ENCODE measurements at places on chromosomes 5 and 9. TPM values are rescaled to one million over a fixed set of nuclear protein-coding genes. Genes with fewer than 3 reads are reported as not detected.
A peak's percentile ranks its signal among the peaks of the same experiment; 100 is the strongest.

DNA sequence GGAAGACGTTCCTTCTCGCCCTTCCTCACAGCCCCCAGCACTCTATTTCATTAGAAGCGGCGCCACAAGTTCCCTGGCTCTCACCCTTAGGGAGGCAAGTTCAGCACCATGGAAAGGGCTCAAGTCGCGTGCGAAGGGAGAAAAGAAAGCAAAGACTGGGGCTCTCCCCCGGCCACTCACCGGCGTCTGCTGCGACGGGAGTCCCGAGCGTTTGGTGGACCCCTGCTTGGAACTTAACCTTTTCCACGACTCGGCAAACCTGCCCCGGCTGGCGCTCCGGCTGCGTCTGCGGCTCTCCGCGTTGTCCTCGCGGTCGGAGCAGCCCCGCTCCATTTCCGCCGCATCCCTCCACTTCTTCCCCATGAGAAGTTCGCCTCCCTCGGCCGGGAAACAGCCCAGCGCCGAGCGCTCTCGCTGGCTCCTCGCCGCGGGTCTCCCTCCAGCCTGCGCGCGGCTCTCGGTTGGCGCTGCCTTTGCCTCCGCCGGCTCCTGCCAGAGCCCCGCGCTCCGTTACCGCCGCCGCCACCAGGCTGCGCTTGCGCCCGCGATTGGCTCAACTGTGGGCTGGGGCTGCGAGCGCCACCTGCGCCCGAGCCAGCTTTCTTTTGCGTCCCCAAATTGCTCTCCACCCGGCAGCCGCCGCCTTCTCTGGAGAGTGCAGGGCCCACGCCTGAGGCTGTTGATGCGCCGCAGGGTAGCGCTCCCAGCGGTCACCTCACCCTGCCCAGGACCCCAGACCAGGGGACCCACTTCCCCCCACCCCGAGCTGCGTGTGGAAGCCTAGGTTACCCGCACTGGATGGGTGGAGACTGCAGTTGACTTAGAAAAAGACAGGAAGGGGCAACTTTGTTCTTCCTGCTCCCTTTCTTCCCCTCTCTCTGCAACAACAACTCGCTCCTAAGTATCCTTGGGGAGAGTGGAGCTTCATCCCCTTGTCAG lies 321.6 kb downstream of the CEMIP2 start:
- DNase-seq, result no peak

DNA sequence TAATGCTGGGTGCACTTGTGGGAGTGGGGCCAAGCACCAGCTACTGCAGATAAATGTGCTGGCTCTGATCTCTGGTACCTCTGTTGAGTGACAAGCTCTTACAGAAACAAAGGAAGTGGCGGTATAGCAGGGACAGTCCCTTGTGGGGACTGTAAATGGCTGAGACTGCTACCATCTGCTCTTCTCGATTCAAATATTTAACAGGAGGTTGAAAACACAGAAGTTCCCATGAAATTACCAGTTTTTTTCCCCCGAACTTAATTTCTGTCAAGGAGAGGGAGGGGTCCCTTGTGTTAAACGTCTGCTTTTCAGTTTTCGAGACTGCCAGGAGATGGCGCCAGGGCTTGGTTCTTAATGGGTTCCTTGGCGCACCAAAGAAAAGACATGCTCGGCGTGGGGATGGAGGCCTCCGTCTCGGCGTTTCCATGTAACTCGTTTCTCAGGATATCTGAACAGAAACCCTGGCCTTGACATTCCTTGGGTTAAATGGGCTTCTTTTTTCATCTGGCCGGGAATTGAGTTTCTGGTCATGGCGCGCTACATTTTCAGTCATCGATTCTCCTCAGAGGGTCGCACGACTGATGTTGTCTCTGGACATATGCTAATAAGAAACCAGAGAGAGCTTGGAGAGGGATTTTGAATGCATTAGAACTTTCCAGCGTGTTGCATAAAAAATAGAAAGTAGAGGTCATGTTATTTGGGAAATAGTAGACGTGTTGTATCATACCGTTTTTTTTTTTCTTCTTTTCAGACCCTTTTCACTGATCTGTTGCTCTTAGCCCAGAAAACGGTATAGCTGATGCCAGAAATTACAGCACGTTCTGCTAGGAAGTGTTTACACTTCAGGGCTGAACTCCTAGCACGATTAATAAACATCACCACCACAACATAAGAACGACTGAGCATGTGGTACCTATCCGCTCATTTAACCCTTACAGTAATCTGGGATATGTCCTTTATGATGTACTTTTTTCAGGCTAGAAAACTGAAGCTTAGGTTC lies 64.0 kb downstream of the CARTPT start:
- DNase-seq, result peak; percentile 9

GRCh38 chr5:74241751-74242140 lies 398.8 kb downstream of the ENC1 start:
- DNase-seq, result no peak

Gene PCDHB3
- not detected for polyA plus RNA-seq

- DNase-seq, result no peak
Measured at GRCh38 chr5:17413691-17414090, 84.3 kb upstream of the TAF11L2 start.

DNA sequence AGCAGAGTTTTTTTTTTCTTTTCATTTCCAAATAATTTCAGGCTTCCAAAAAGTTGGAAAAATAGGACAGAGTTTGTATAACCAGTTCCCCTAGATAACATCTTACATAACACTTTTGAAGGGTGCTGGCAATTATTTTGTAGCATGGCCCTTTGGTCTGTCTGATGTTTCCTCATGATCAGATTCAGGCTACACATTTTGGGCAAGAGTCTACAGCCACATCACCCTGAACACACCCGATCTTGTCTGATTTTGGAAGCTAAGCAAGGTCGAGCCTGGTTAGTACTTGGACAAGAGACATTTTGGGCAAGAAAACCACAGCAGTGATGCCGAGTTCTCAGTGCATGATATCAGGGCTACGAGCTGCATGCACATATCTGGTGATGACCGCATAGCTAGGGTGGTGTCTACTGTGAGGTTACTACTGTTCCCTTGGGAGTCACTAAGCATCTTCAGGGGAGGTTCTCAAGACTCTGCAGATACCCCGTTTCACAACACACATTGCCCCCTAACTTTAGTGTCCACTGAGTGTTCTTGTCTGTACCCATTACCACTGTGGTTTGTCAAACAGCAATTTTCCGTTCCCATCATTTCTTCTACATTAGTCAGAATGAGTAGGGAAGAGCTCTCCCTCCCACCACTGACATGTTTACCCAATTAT lies 86.2 kb downstream of the TTC39B start:
- no peak for DNase-seq

DNA sequence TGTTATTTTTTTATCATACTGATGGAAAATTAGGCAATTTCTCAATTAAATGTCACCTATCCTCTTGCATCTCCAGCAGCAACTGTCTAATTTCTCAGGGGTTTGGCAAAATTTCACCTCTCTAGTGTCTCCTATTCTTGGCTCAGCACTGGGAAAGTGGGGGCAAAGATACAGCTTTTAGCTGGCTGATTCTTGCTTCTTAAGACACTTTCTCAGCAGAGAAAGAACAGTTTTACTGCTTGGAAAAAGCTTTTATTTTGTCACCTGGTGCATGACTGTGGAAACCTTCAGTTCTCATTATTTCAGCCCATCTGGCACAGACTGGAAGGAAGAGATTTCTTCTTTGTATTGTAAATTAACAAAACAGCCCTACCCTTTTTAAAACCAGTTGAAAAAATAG lies 283.6 kb upstream of the SGCD start:
- DNase-seq, result no peak

Gene C9orf50
- polyA plus RNA-seq, result not detected

Gene BNC2
- polyA plus RNA-seq, result 11.0 TPM

Gene IFNE
- polyA plus RNA-seq, result not detected

DNA sequence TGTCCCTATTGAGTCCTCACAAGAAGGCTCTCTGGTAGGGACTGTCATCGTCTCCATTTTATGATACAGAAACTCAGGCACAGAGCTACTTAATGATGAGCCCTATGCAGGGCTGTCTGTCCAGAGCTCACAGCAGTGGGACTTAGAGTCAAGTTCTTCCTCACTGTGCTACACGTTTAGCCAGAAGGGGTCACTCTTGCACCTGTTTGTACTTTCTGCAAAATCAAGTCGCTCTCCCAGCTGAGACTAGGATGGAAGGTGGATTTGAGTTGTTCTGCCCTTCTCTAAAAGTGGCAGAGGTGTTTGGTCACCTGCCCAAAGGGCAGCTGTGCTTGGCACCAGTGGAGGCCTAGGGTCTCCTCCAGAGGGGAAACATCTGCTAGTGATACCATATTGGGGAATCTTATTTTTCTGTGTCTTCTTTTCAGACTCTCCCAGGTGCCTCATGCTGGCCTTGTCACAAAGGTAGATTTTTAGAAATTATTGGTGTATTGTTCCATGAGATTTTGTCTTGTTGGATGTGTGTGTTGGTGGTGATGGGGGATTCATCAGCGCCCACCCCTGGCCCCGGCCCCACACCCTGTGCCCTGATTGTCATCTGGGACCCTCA lies 104.2 kb downstream of the PPARGC1B start:
- DNase-seq, result peak; percentile 32

Gene LCN10
- polyA plus RNA-seq, result not detected

GRCh38 chr9:69535911-69536310 lies 136.3 kb downstream of the APBA1 start:
- no peak for DNase-seq

DNA sequence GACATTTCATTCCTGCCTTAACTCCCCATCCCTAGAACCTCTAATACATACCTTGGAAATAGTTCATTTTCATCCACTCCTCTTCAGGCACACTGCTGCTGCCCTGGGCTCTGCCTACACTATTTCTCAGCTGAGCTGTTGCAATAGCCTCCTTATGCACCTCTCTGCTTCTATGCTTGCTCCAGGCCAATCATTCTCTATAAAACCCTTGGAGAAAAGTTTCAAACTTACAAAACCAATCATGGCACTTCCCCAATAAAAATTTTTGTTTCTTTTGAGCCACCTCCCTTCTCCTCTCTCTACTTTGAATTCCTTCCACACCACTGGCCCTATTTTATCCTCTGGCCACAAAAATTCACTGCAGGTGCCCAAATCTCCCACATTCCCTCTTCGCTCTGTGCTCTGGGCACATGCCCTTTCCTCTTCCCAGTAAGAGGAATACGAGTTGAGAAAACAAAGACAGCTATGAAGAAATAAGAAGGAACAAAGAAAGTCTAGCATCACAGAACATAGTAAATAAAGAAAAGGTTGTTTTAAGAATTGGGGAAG lies 301.4 kb downstream of the ELAVL2 start:
- no peak for DNase-seq

GRCh38 chr9:106859957-106860720 lies 2.8 kb upstream of the ZNF462 start:
- DNase-seq, result no peak

DNA sequence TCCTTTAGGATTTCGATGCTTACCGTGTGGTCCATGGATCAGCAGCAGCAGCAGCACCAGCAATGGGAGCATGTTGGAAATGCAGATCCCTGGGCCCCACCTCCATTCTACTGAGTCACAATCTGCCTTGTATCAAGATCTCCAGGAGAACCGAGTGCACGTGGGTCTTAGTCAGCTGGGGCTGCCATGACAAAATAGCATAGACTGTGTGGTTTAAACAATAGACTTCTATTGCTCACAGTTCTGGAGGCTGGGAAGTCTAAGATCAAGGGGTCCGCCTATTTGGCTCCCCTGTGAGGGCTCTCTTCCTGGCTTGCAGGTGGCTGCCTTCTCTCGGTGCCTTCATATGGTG lies 1.3 kb upstream of the PROP1 start:
- DNase-seq, result no peak

Gene DAB2IP
- 0.06 TPM for polyA plus RNA-seq

DNA sequence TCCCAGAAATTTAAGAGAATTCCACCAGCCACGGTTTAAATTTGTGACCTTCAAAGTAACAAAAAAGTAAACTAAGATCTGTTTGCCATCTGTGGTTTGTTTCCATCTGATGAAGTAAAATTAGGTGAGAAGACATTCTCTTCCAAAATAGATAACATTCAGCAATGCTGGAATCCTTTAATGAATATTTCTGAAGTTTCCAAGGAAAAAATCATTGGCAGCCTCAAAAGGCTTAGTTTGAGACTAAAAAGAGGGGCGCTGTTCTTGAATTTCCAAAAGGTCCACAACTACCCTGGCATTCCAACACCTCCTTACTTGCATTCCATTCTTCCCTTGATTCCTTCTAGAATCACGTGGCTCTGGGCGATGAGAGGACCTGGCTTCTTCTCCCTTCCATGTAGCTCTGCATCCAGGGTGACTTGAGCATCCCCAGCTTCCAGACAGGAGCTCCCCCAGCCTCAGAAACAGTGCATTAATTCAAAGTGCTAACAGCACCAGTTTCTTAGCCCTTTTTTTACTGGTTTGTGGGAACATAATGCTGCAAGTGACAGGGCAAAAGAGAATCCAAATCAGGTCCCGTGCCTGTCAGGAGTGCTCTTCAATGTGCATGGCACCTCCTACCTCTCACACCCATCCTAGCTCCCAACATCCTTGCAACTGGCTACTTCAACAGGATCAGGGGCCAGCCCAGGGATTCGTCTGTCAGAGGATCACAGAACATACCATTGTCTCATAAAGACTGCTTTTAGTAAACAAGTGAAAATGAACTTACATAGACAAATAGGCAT lies 191.5 kb upstream of the S1PR3 start:
- DNase-seq, result no peak

- no peak for DNase-seq
Measured at GRCh38 chr9:94016744-94017143, 61.6 kb upstream of the BARX1 start.

Gene LRRC19
- not detected for polyA plus RNA-seq

DNA sequence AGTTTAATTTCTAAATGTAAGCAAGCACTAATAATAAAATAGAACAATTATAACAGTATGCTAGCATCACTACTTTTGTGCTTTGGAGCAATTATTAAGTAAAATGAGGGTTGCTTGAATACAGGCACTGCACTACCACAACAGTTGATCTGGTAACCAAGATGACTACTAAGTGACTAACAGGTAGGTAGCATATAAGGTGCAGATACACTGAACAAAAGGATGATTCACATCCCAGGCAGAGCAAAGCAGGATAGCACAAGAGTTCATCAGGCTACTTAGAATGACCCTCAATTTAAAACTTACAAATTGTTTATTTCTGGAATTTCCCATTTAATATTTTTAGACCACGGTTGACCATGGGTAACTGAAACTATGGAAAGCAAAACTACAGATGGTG lies 48.0 kb upstream of the RGS7BP start:
- DNase-seq, result no peak

- DNase-seq, result no peak
Measured at GRCh38 chr9:96884443-96884842, 30.1 kb upstream of the ZNF782 start.

Gene ZNF883
- polyA plus RNA-seq, result not detected

Gene SLC45A2
- not detected for polyA plus RNA-seq

Gene UGT3A2
- polyA plus RNA-seq, result not detected

- no peak for DNase-seq
Measured at GRCh38 chr5:39228596-39228995, 9.2 kb upstream of the FYB1 start.

DNA sequence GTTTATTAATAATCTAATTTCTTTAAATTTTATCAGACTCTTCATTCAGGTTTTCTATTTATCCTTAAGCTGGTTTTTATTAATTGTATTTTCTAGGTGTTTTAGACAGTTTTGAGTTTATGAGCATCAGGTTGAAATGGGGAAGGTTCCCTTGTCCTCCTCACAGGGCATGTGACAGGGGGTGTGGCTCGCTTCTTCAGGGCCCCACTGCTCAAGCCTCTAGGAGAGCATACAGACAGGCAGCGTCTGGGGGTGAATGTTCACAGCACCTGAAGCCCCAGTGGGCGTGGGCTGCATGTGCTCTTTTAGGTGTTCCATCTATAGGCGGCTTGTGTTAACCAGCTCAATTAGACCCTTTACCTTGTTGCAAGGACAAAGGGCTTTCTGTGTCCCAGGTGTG lies 78.2 kb upstream of the RUFY1 start:
- DNase-seq, result no peak

Gene APC
- 6.1 TPM for polyA plus RNA-seq

- no peak for DNase-seq
Measured at GRCh38 chr5:141413540-141414069, 818 bp downstream of the PCDHGA10 start.

Gene C8G
- polyA plus RNA-seq, result 1.7 TPM
